Stimulated activated CD8-positive, alpha-beta memory T cell treated with anti-CD3 and anti-CD28 coated beads, Interleukin-7, amount 100 ng/mL, for 48 hours (primary cell): ENCODE measurements at places on chromosomes 1 and 21.

- DNase-seq = no peak
These were observed 61.4 kb upstream of the LRRN2 start for GRCh38 chr1:204746838-204747442.

- DNase-seq = no peak
These were observed 43.0 kb downstream of the RNF187 start for GRCh38 chr1:228530086-228530758.

DNA sequence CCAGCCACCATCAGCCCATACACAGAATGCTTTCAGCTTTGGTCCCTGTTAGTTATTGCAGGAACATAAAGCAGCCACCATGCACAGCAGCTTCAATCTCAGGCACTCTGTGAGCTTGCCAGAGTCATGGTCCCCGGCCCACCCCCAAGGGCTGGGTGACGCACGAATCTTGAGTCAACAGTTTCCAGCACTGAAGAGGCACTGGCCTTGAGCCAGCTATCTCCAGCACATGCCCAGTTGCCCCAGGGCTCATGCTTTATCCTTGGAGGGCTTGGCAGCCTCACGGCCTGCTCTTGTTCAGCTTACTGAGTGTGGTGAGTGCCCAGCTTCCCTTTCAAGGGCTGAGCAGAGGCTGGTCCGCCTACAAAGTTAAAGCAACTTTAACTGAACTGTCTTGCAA is 200.7 kb upstream of the RAB4A start:
- no peak for DNase-seq

DNA sequence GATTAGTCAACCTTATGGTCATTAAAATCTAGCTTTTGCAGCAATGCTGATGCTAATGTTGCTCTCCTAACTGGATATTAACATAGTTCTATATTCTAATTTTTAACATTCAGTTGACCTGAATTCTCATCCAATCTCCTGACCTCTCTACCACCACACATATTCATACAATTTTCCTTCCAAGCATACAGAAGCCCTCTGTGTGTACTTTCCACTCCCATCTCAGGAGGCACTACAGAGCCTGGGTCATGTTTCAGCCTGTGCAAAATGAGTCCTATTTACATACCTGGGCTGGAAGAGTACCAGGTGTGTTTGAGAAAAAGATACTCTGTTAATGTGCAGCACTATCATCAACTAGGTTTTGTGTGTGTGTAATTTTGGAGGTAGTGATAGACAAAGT is 486.3 kb downstream of the NEGR1 start:
- DNase-seq = no peak

DNA sequence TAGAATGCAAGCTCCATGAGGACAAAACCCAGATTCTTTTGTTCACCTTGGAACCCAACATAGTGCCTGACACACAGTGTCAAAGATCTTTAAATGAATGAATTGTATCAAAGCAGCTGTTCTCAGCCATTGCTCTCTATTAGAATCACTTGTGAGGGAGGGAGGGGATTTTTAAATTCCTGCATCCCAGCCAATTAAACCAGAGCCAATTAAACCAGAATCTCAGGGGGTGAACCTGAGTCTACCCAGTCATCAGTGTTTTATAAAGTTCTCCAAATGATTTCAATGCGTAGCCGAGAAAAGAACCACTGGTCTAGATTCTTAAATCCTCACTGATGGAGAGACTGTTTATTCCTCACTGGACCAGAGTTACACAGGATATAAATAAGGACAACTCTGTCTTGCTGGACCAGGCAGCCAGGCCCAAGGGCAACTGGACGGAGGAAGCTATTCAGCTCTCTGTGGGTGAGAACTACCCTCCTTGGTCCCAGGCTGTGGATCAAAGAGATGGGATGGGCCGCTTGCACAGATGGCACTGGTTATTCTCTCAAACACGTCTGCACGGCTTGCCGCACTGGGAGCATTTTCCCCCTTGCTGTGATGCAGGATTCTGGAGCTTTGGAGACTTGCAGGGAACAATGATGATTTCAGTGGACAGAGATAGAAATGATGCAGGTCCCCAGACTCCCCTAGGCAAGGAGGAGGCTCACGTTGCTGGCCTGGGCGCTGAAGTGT is 20.0 kb upstream of the CDCA8 start:
- DNase-seq = no peak

GRCh38 chr1:159854116-159854692 is 8.3 kb downstream of the VSIG8 start:
- no peak for DNase-seq

GRCh38 chr1:232682248-232682647 is 52.3 kb upstream of the SIPA1L2 start:
- DNase-seq = no peak

GRCh38 chr1:161013131-161013487 is 7.8 kb downstream of the F11R start:
- no peak for DNase-seq

- no peak for DNase-seq
These were observed 49.2 kb downstream of the TUT4 start for GRCh38 chr1:52503706-52504105.

GRCh38 chr1:172708452-172708851 is 49.5 kb downstream of the FASLG start:
- DNase-seq = no peak
